NCI-H69 (cell line): ENCODE measurements at places on chromosomes 5 and 9.
A peak's percentile ranks its signal among the peaks of the same experiment; 100 is the strongest.

DNA sequence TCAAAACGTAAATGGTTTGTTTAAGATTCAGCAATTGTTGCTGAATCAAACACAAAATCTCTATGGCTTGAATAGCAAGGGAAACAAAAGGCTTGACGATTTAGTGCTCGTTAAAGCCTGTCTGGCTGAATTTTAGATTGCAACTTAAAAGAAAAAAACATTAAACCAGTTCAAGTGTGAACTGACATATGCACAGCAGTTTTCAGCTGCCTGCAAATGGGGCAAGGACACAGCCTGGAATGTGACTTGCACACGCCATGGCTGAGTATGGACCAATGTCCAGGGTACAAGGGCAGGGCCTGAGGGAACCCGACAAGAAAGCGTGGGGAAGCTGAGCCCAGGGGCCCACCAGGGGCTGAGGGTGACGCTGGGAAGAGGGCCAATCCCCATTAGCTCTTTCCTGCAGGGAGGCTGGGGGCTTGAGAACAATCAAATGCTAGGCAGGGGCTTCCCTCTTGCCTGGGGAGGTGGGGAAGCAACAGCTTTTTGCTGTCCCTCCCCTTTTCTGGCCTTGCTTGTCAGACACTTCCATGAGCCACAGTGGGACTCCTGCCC is 89.6 kb upstream of the LRRTM2 start:
- peak; percentile 62 for DNase-seq

- DNase-seq, result peak; percentile 52
These were observed 65.0 kb upstream of the ANGPTL2 start for GRCh38 chr9:127187231-127187956.

DNA sequence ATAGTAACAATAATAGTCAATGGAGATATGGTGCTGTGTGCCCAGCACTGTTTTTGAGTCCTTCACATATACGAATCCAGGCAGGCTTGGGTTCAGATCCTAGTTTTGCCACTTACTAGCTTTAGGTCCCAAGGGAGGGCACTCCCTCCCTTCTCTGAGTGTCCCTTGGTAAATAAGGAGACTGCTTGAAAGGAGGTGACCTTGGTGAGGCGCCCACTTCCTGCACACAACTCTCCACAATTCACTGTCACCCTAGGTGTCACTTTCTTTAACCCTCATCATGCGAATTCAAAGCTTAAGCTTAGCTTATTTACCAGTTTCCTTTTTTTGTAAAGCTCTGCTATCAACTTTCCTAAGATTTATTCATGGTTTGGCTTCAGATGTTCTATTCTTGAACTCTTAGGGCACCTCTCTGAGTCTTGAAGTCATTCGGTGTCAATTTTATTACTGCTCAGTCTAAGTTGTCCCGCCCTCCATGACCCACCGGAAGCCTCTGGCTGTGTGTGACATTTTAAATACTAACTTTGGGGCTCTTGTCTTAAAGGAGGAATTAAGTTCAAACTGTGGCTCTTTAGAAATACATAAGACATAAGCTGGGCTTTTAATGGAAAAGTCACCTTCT is 170.7 kb upstream of the ZNF618 start:
- no peak for DNase-seq

DNA sequence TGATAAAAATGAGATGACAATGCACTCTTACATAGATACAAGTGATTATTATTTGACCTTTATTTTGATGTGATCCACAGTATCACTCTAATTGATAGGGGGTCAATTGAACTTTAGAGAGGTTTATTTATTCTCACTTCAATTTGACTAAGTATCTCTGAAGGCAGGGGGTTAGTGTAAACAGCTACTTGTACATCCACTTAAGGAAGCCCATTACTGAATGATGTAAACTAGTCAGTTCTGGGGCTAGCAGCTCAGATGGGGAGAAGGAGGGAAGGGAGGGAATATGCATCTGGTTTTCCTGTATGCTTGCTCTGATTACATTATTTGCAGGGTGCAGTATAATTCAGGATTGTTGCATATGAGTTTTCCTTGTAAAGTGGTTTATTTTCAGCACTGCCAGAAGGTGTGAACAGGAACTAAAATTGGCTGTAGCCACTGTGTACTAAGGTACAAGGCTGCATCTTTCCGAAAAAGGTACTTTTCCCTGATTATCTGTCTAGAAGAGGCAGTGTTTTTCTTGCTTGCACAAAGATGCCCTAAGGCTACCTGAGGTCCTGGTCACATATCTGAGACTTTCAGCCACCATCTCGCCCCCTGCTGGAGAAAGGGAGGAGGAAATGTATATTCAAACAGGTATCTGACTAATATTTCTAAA is 51.2 kb downstream of the MRPS27 start:
- peak; percentile 91 for DNase-seq

- no peak for DNase-seq
These were observed 16.1 kb upstream of the CRB2 start for GRCh38 chr9:123339666-123340510.

- DNase-seq, result no peak
These were observed 317.4 kb upstream of the SLC30A5 start for GRCh38 chr5:68776381-68776780.

GRCh38 chr5:78554670-78555069 is 93.9 kb downstream of the LHFPL2 start:
- DNase-seq, result no peak

DNA sequence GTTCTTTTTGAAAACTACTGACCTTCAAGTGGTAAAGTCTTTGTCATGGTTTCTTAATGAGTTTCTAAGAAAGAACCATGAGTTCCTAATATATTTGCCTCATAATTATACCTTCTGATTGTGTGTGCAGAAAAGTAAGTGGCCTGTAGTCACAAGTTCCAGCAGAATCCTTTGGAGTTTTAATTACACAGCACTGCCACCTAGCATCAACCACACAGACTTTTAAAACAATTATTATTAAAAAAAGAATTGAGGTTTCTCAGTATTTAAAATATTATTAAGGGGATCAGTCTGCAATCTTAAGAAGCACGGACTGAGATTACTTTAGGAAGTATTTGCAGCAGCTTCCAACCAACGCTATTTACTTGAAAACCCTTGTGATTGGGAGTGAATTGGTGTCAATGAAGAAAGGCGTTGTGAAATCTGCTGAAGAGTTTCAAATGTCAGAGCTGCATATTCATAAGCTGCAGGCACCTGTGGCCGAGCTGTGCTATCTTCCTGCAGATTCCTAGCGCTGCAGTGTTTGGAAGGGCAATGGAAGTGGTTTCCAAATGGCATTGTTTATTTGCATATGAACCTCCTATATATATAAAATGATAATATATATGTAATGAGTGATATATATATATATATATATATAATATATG is 1074.2 kb upstream of the WWC1 start:
- no peak for DNase-seq

GRCh38 chr9:79165020-79165780 is 406.6 kb upstream of the TLE4 start:
- no peak for DNase-seq

DNA sequence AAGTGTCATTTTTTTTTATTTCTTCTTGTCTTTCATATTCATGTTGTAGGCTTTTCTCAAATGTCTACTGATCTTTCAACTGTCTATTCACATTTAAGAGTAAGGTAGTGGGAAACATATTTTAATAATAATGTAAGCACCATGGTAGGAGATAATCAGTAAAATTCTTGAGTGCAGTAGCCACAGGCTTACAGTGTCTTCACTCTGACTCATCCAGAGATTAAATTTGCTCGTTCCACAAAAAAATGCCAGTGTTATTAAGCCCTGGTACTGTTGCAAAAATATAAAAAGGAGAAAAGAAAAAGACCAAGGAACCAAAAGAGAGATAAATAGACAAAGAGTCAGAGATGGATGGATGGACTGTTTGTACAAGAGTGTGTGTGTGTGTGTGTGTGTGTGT is 43.0 kb downstream of the PARP8 start:
- no peak for DNase-seq

- DNase-seq, result peak; percentile 56
These were observed 60.3 kb downstream of the TTC39B start for GRCh38 chr9:15246708-15247107.

GRCh38 chr9:72574156-72574810 is 52.9 kb downstream of the TMC1 start:
- no peak for DNase-seq

GRCh38 chr9:113463418-113464285 is at the start of gene RGS3:
Gene RGS3 (plus strand): TSS chr9:113463727. CDS start chr9:113463803, 76 bp downstream.
- DNase-seq, result peak; percentile 95

- no peak for DNase-seq
These were observed 122.8 kb downstream of the ADAMTS2 start for GRCh38 chr5:179222246-179223017.

DNA sequence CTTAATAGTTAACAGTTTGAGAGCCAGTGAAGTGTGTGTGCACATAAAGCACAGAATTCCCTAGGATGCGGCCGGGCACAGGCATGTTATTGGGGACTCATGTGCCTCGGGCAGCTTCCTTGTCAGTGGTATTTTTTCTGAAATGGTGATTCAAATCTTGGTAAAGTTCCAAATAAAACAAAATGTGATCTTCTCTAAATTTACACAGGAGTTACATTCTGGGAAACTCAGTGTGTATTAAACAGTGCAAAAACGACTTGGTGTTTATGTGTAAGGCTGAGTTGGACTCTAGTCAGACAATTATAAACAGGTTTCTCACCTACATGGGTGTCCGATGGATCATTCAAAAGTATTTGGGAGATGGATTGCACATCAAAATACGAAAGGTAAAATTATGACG is 48.9 kb downstream of the BOD1 start:
- DNase-seq, result peak; percentile 14

DNA sequence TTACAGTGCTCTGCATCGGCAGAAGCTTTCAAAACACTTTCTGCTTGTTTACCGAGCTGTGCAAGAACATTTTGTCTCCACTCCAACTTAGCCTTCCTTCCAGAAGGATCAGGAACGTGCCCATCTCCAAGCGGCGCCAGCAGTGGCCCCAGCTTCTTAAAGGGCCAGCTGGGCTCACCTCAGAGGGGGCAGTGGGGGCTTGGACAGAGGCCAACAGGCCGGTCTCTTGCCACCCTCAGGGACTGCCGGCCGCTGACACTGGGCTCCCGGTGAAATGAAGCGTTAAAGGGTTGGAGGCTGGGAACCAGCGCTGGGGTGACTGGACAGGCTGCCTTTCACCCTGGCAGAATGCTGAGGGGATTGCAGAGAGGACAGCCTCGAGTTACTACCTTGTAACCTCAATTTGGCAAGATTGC is 67.0 kb upstream of the RNU6ATAC start:
- DNase-seq, result no peak
